ENCODE measurements at places on chromosomes 5 and 9.

DNA sequence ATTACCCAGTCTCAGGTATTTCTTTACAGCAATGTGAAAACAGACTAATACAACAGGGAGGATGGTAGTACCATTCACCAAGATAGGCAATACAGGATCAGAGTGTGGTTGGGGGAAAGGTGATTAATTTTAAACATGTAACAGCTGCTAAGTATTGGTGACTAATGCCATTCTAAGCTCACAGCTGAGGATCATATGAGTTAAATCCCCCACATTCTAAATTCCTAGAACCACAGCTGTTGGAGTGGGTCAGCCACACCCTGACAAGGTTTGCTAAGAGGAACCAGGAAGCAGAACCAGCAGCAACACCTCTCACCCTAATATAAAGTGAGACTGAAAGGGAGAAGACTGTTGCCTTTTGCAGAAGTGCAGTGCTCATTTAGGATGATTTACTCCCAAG is 24.8 kb downstream of the HSPB3 start:
- no peak for DNase-seq

GRCh38 chr5:89045216-89045615 is 162.2 kb upstream of the MEF2C start:
- DNase-seq = no peak

DNA sequence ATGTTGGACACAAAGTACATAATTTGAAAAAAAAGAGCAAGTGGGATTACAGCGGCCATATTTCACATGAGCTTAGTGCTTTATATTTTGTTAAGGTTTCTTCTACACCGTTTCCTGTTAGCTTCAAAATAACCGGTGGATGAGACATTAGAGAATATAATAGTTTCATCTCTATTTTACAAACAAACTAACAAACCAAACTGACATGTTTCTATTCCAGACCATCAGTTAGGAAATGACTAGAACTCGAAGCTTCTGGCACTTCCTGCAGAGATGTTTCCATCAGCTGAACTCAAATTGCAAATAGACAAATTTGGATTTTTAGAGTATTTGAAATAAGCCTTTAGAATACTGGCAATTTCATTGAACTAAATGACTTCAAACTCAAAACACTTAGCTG is 86.5 kb downstream of the MTRR start:
- no peak for DNase-seq

- no peak for DNase-seq
Observed at GRCh38 chr9:93955111-93955980, at the start of gene BARX1. TSS of gene BARX1 (minus strand) at chr9:93955355. CDS start at chr9:93955146, 209 bp downstream.

DNA sequence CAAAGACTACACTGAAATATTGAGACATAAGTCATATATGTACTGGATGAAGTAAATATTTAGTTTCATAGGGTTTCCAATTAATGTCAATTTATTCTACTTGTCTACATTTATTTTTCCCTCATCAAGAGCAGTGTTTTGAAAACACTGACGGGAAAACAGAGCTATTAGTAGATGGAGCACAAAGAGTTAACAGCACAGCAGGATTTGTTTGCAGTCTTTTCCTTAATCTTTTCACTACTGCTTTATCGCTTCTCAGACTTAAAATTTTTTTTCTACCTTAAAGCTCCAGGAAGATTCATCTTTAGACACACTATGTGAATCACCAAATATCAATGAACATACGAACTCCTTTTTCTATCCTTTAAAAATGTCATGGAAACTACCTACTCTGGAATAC is 25.6 kb downstream of the PGGT1B start:
- no peak for DNase-seq

GRCh38 chr9:123561046-123561445 is 205.0 kb downstream of the CRB2 start:
- no peak for DNase-seq

- no peak for DNase-seq
Observed at GRCh38 chr5:103358305-103358995, 99.9 kb downstream of the MACIR start.

DNA sequence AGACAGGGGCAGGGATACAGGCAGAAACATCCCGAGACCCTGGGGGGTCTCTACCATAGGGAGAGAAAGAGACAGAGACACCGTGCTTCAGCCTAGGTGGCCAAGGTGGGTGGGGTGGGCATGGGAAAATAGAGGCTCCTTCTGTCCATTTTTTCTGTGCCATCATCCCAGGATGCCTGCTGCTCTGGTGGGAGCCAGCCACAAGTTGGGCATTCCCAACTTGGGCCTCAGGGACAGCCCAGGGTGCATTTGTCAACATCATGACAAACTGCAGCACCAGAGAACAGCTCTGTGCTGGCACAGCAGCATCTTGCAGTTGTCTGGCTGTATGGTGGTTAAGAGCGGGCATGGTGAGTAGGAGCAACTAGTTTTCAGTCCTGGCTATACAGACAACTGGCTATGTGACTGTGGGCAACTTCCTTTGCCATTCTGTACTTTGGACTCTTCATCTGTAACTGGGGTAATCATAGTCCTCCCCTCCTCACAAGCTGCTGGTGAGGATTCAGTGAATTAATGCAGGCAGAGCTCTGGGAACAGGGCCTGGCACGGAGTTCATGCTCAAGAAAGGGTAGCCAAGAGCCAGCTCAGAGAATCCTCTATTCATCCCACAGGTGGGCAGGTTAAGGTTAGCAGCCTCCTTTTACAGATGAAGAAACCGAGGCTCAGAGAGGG is 100.4 kb downstream of the RGS3 start:
- no peak for DNase-seq

DNA sequence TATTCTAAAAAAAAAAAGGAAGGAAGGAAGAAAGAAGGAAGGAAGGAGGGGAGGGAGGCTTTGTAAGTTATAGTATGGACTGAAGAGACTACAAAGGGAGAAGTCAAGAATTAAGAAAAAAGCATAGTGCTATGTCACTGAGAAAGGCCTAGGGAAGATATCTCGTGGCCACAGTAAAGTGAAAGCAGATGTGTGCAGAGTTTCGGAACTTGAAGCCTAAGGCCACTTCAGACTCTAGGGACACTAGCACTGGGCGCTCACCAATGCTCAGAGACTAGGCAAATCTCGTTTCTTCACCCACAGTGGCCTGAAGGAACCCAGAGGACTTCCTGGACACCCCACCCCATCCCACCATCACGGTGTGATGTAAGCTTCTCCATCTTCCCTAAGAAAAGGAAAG is 181.4 kb upstream of the TRPM3 start:
- no peak for DNase-seq

- DNase-seq = no peak
Observed at GRCh38 chr5:25701936-25702335, 1057.2 kb upstream of the CDH10 start.

All from activated T-cell treated with anti-CD3 and anti-CD28 coated beads, Interleukin-2, amount 50 U/mL, for 24 hours (primary cell).